Peyer's patch (tissue), 4 donors: ENCODE measurements at places on chromosomes 5 and 9.

GRCh38 chr5:71892641-71893365 is 173.7 kb downstream of the CARTPT start:
- DNase-seq = no peak

- no peak for DNase-seq
Measured at GRCh38 chr5:73902327-73903051, 276.5 kb downstream of the ARHGEF28 start.

GRCh38 chr5:26681861-26682260 is 356.5 kb downstream of the CDH9 start:
- DNase-seq = no peak

DNA sequence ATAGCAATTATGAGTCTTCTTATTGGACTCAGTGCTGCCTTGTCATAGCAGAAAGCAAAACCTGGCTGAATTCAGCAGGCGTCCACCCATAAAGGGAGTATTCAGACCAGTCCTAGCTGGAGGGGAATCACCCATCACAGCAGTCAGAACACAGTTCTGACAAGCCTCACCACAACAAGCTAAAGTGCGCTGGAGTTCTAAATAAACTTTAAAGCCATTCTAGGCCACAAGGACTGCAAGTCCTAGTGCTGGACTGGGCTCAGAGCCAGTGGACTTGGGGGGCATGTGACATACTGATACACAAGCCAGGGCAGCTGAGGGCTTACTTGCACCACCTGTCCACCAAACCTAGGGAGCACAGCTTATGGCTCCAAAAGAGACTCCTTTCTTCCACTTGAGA is 115.3 kb upstream of the PCSK5 start:
- DNase-seq = no peak

DNA sequence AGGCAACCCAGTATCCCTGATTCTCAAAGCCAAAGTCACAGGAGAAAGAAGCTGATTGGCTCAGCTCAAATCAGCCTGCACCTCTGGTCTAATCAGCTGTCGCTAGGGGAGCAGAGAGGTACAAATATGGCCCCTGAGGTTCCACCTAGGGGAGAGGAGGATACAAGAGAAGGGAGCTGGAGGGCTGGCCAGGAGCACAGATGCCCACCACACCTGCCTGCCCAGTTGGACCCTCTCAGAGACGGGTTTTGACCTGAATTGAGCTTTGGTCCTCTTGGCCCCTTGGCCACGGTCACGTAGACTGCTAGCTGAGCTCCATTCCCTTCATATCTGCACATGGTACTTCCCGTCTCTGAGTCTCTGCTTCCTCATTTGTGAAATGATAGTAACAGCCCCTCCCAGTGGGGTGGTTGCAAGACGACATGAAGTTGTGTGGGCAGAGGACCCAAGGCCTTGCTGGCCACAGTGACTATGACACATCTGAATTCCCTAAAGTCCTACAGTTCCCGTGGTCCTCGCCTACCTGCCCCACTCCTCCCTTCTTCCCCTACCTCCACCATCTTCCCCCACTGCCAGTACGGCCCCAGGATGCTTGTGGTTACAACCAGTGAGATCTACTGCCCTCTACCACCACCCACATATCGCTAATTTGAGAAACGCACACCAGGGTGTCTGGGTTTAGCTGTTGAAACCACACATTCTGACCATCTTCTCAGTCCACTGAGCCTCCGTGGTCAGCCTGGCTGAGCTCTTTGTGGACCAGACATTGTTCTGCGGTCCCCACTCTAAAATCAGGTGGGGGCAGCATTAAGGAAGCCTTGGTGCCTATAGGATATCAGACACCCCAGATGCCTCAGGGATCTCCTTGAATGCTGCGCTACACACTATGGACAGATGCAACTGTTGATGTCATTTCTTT is 60.3 kb upstream of the NEK6 start:
- no peak for DNase-seq

DNA sequence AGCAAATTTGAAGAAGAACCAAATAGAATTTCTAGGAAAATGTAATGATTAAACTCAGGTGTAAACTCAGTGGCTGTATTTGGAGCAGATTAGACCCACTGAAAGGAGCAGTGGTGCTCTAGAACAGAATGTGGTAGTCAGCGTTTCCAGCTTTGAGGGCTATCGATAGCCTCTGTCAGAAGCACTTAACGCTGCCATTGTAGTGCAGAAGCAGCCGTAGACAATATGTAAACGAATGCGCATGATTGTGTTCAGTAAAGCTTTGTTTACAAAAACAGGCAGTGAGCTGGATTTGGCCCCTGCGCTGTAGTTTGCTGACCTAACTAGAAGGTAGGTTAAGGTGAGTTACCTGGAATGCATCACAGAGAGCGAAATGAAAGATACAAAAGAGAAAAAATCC is 72.0 kb downstream of the FAM78A start:
- DNase-seq = no peak

DNA sequence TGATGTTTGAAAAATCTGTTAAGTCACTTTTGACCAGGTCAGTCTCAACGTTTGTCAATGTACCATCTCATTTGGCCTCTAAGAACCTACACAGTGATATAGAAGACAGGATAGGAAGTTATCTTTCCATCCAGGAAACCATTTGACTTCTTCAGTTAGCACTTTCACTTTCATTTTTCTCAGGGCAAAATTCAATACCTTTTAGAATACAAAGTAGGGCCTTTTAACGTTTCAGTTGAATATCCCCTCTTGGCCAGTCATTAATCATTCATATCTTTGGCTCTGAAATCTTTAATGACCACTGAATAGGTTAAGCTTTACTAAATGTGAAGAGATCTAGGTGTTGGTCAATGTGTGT is 101.1 kb upstream of the GNAQ start:
- DNase-seq = no peak

DNA sequence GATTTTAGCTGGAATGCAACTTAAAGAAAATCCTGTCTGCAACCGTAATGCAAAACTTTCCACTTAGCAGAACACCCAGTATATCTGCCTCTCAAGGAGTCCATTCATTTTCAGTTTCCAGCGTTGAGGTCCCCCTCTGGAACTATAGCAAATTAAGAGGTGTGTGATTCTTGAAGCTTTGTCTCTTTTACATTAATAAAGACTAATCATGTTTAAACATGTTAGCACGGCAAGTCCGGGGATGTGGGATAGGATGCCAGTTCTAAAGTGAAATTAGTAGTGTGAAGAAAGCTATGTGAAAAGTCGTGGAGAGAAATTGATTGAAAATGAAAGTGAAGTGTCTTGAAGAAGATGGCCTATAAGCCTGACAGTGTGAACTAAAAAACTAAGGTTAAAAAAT is 429.1 kb downstream of the NR2F1-AS1 start:
- DNase-seq = no peak

GRCh38 chr5:172788771-172789686 is 18.0 kb upstream of the DUSP1 start:
- DNase-seq = peak; percentile 82

- DNase-seq = no peak
Measured at GRCh38 chr5:96067251-96067650, 105.6 kb upstream of the ELL2 start.

- no peak for DNase-seq
Measured at GRCh38 chr9:12930906-12931305, 156.1 kb downstream of the LURAP1L start.

DNA sequence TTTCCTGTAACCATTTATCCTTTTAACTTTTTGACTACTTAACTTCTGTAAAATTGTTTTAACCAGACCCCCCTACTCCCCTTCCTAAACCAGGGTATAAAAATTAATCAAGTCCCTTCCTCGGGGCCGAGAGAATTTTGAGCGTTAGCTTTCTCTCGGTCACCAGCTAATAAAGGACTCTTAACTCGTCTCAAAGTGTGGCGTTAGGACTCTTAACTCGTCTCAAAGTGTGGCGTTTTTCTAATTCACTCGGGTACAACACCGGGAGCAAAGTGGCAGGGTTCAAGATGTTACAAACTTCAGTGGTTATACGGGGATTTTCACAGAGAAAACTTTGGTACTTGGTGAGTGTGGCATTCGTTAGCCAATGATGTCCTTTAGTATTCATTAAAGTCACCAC is 39.7 kb upstream of the PPP1R26 start:
- DNase-seq = no peak

DNA sequence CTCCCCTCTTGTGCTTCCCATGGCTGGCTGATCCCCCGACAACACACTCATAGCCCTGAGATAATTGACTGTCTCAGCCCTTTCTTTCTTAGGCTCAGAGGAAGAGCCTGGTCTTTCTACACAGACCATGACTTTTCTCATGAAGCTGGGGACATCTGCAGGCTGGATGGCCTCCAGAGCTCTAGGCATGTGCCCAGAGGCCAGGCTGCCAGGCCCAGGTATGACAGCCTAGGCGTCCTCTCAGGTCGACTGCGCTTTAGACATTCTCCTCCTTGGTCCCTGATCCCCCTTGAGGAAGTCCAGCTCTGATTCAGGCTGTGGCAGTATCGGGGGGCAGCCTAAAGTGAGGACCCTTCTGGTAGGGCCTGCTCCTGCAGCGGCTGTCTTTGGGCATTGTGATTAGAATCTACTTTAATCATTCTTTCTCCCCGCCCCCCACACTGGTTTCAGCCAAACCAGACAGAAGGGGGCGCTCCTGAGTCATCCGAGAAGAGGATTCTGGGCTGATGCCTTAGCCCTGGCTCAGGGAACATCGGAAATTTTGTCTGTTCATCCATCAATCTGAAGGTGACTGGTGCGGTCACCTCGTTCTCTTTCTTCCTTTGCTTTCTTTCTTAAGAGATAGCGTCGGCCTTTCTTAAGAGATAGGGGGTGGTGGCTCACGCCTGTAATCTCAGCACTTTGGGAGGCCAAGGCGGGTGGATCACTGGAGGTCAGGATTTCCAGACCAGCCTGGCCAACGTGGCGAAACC is 66.5 kb upstream of the HSPA9 start:
- peak; percentile 81 for DNase-seq

DNA sequence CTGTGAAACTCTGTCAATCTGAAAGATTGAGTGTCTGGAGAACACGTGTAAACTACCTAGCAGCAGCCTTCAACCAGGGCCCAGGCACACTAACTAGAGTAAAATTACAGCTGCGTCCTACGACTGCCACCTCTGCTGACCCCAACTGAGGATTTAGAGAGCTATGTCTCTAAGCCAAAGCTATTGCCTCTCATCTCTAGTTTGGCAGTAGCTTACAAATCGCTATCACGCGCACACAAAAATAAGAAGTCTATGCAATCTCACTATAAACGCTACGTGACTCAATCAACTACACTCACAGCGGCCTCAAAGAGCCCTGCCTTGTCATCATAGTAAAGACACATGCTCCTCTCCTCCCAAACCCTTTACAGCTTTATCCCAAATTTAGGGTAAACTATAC is 8.7 kb downstream of the PPP6C start:
- peak; percentile 18 for DNase-seq

DNA sequence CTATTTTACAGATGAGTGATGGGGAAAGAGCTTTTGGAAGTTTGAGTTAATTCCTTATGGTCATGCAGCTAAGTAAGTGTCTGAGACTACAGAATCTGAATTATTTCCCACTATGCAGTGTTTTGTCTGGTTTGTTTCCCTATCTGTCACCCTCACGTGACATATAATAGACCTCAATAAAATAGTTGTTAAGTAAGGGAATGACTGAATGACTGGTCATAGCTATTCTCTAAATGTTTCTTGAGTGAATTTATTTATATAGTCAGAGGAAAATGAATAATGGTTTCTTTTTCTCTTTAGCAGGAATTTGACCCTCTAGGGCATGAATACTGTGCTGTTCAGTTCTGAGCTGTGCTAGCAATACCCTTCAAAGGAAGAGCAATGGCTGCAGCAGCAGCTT is 10.3 kb downstream of the TRIM32 start:
- no peak for DNase-seq

GRCh38 chr9:70130266-70130665 is 86.6 kb downstream of the MAMDC2 start:
- DNase-seq = no peak

GRCh38 chr5:81195335-81195929 is 37.7 kb upstream of the CKMT2 start:
- DNase-seq = no peak

DNA sequence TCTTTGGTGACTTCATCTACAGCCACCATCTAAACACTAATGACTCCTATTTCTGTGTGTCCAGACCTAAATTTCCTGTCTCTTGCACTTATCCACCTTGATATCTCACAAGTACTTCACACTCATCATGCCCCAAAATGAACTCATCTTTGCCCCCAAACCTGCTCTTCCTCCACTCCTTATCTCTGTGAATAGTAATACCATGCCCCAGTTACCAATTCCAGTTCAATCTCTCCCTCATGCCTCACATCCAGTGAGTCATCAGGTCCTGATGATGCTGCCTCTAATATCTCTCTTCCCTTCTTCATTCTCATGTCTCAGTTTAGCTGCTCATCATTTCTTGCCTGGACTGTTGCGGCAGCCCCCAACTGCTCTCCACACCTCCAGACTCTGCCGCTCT is 14.9 kb upstream of the DNAJB5 start:
- no peak for DNase-seq

DNA sequence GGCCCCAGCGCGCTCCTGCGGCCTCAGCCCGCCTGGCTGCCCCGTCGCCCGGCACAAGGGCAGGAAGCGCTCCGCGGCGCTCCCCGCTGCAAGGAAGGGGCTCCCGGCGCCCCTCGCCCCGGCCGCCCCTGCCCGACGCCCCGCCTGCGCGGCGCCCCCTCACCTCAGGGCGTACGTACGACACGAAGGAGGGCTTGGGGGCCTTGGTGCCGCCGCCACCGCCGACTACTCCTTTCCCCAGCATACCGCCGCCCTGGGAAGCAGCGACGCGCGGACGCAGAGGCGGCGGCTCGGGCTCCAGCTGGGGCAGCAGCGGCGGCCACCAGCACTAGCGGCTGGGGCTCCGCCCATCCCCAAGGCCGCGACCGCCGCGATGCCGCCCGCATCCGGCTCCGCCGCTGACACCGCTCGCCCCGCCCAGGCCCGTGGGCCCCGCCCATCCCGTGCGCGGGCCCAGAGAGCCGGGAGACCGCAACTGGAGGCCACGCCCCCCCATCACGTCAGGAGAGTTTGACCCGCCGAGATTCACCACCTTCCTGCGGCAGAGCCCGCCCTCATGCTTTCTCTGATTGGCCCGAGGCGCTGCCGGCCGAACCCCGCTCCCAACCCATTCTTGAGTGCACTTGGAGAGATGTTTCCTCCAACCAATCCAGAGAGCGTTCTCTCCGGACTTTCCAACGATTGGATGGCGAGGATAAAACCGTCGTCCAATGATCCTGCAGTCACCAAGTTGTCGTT is at the start of gene MTMR12:
Gene MTMR12 (minus strand): TSS at position 345 of the 738 bp plus-strand sequence. CDS start 101 bp downstream, at position 244.
- DNase-seq = peak; percentile 100

DNA sequence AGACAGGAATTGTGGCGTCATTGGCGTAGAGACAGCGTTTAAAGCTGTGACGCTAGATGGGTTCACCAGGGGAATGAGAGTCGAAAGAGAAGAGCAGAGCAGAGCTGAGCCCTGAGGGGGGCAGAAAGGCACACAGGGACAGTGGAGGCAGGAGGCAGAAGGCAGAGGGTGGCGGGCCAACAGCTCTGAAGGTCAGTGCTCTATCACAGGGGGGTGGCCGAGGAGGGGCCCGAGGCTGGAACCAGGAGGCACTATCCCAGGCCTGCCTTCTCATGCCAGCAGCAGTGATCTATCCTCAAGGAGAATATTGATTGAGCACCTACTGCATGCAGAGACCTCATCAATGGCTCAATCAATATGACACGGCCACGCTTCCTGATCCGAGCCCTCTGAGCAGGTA is 132.4 kb downstream of the KCNIP1 start:
- no peak for DNase-seq
